H1 (cell line): ENCODE measurements at places on chromosomes 16 and 17. TPM values are rescaled to one million over a fixed set of nuclear protein-coding genes. Genes with fewer than 3 reads are reported as not detected.

DNA sequence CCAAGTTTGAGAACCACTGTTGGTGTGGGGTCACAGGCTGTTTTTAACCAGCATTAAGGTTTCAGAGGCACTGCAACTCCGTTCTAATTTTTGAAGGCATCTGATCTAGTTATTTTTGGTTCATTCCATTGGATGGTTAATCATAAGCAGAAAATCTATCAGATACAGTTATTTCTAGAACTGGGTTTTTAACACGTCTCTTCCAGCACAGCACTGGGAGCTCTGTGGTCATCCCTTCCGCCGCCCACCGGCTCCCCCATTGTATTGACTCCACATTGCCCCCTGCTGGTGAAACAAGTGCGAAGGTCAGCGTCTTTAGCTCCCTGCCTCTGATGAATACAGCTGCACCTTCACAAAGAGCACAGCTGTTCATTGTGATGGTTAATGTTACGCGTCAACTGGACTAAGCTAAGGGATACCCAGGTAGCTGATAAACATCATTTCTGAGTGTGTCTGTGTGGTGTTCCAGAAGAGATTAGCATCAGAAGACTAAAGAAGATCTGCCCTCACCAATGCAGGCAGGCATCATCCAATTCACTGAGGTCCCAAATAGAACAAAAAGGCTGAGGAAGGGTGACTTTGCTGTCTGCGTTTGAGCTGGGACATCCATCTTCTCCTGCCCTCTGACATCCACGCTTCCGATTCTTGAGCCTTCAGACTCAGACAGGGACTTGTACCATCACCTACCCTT, 8.5 kb downstream of the CCL18 start:
- peak; percentile 88 for DNase-seq

- DNase-seq, result peak; percentile 82
Measured at GRCh38 chr16:88905563-88905962, 39.1 kb upstream of the PABPN1L start.

GRCh38 chr16:21222495-21223337, 10.8 kb upstream of the ANKS4B start:
- no peak for DNase-seq

DNA sequence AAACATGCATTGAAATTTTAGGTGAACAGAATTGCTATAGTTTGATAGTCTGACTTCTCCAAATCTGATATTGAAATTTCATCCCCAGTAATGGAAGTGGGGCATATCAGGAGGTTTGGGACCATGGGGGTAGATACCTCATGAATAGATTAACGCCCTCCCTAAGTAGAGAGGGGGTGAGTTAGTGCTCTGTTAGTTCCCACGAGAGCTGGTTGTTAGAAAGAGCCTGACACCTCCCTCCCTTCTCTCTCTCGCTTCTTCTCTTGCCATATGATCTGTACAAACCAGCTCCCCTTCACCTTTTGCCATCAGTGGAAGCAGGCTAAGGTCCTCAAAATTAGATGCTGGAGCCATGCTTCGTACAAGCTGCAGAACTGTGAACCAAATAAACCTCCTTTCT, 78.8 kb downstream of the BRIP1 start:
- no peak for DNase-seq

DNA sequence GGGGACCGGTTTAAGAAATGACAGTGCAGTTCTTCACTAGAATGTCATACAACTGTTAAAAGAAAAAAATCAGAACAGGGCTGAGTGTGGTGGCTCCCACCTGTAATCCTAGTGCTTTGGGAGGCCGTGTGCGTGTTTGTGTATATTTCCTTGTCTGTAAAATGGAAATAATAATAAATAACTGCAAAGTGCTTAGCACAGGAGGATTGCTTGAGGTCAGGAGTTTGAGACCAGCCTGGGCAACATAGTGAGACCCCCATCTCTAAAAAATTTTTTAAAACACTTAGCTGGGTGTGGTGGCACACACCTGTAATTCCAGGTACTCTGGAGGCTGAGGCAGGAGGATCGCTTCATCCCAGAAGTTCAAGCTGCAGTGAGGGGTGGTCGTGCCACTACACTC, 2.5 kb downstream of the ACSM3 start:
- DNase-seq, result no peak

Gene APOBR
- total RNA-seq, result not detected in 2 replicates

Gene PER1
- total RNA-seq, result 38.0 and 39.9 TPM in 2 replicates

Gene ITGA3
- total RNA-seq, result 21.7 and 24.2 TPM in 2 replicates
